NCI-H2171 (cell line): ENCODE measurements at places on chromosomes 5 and 9.

DNA sequence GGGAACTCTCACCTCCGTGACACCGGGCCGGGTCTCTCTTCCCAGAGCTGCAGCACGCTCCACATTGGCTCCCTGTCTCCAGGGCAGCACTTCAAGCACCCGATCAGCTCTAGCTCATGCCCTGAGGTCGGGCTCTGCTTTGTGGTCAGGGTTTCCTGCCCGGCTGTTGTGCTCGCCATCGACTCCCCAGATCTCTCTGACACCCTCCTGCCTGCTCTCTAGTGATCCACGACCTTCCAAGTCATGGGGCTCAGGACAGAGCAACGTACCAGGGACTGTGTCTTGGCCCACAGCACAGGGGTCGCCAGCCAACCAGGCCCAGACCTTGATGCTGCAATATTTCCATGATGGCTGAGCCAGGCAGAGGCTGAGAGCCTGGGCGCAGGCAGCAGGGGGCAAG lies 45.1 kb downstream of the PRRT1B start:
- no peak for DNase-seq

GRCh38 chr5:73528248-73528647 lies 30.0 kb downstream of the BTF3 start:
- no peak for DNase-seq

- DNase-seq, result no peak
These were observed 2.3 kb upstream of the IRX2 start for GRCh38 chr5:2753452-2754420.

DNA sequence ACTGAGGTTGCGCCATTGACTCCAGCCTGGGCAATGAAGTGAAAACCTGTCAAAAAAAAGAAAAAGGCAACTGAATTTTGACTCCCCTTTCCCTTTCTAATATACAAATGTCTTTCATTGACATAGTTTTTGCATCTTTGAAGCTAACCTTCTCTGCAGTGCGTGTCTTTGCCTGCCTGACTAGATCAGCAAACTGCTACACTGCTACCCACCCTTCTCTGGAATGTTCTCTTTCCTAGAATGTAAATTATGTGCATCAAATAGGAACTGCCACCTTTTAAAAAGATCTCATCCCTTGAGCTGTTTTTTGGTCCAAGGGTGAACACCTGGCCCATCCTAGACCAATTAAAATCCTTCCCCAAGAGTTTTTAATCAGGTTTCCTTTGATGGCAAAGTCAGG lies 127.6 kb downstream of the SLC28A3 start:
- DNase-seq, result no peak

DNA sequence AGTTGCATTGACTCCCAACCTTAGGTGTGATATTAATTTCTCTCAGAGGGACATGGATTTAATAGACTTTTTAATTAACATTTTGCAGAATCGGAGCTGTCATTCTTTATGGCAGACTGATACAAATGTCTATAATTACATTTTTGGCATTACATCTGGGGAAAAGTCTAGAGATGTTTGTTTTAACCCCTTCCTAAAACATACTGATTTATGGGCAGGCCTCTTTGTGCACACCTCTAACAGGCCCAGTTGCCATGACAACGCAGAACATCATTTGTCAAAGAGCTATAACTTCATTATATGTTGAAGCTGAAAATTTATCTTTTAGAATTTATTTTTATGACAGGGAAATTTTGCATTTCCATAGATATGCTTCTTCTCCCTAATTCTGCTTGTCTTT lies 158.5 kb downstream of the NTRK2 start:
- DNase-seq, result no peak

DNA sequence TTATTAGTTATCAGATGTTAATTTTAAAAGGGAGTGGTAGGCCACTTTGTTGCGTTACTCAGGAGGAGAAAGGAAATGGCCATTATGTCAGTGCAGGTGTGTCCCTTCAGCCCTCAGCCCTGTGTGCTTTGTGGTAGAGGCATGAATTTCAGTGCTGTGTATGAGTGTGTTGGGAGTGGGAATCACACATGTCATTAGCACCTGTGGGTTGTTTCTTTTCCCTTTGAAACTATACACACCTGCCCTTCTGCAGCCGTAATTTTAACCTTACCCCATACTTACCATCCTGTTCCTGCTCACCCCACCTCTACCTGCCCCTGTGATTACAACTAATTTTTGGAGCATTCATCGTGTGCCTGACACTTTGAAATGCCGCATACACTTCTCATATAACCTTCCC lies 156.4 kb downstream of the ARHGAP26 start:
- DNase-seq, result no peak

DNA sequence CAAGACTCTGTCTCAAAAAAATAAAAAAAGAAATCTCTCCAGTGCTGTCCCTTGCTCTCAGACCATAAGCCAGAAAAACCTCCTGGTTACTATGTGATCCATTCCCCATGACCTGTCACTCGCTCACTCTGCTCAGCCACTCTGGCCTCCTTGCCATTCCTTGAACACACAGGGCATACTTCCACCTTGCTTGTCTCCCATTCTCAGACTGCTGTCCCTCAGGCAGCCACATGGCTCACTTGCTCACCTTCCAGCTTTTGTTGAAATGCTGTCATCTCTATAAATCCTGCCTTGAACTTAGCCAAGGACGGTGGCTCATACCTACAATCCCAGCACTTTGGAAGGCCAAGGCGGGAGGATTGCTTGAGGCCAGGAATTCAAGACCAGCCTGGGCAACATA lies 82.9 kb downstream of the UGCG start:
- DNase-seq, result no peak

DNA sequence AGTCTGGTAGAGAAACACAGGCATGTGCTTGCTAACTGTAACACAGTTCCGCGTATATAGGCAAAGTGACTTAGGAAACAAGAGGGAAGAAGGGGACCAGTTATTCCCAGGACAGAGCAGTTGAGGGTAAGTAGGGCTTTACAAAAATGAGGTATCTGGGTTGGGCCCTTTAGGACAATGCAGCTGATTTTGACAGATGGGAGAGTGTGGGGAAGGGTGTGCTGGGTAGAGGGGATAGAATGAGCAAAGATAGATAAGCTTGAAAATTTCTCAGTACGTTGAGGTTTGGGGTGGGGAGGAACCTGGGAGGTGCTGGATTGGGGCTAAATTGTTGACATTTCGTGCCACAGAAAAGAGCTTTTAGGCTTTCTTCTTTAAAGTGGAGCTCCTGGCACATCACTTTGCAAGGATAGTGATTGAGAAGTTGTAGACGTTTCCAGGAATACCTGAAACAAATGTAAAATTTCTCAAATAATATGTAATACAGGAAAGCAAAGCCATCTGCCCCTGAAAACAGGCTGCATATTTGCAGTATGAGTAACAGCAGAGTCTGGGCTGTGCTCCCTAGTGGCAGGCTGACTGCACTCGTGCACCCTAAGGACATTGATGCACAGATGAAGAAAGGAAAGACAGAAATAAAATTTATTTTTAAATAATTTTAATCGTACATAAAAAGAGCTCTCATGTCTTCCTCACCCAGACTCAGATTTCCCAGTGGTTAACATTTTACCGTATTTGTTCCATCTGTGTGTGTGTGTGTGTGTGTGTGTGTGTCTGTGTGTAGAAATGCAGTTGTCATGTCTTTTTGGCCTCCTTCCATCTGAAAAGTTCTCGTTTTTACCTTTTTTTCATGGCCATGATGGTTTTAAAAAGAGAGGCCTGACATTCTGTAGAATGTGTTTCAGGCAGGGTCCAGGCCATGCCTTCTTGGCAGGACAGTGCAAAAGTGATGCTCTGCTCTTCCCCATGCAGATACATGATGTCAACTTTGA lies 144.9 kb upstream of the DMRT1 start:
- no peak for DNase-seq
